ENCODE measurements at places on chromosomes 7 and 10. TPM values are rescaled to one million over a fixed set of nuclear protein-coding genes. Genes with fewer than 3 reads are reported as not detected.

DNA sequence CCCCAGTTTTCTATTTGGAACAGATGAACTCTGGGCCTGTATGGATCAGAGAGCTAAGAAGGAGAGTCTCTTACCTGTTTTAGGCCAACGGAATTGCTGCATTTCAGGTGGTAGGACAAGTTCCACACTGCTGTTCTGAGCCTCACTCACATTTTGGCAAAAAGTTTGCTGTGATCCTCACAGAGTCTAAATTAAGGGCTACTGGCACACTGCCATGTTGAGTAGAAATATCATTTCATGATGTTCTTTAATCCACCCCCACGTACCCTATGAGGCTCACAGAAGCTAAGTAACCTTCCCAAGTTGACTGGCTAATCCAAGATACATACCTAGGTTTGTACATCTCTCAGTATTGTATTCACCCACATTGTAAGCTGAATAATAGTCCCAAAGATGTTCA is 447.2 kb downstream of the INHBA start:
- no peaks in the 10 kb centered on the region for H3K4me1 ChIP-seq
- no peaks in the 10 kb centered on the region for H3K36me3 ChIP-seq
- no peak for DNase-seq
- no peak overlapping the region for H3K4me3 ChIP-seq

DNA sequence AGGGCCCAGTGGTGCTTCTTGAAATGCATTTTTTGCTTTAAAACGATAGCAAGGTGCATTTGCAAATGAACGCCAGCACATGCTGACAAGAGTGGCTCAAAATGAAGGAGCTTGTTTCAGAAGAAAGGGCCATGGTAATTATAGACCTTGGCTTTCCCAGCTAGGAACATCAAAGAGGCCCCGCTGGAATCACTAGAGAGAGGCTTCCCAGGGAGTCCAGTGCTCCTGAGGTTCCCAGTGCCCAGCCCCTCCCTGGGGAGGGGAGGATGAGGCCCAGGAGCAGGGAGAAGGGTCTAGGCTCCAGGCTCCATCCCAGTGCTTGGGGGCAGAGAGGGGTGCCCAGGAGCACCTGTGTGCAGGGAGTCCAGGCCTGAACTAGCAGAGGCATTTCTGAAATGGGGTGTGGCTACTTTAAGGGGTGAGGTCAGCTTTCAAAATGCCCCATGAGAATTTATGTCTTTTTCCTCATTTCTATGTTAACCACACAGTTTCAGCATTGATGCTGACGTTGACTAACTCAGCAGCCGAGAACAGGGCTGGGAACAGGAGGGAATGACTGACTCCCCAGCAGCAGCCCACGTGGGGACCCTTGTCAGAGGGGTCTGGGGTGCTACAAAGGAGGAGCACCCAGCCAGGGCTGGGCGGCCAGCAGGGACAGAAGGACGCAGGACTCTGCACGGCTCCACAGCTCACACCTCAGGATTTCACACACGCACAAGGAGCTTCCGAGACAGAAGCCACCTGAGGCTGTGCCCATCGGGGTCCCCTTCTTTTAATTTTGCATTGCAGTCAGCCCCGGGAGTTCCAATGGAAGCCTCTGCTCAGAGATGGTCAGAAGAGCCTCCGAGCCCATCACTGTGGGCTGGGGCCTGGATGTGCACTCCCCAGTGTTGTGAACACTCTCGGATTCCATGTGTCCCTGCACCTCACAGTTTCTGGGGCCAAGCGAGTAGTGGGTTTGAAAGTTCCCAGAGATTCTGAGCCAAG is 570.2 kb downstream of the PTPRN2 start:
- no peaks in the 10 kb centered on the region for H3K36me3 ChIP-seq
- no peaks in the 10 kb centered on the region for H3K4me1 ChIP-seq
- no peak overlapping the region for H3K4me3 ChIP-seq
- H3K27me3 ChIP-seq, result no peaks in the 10 kb centered on the region

DNA sequence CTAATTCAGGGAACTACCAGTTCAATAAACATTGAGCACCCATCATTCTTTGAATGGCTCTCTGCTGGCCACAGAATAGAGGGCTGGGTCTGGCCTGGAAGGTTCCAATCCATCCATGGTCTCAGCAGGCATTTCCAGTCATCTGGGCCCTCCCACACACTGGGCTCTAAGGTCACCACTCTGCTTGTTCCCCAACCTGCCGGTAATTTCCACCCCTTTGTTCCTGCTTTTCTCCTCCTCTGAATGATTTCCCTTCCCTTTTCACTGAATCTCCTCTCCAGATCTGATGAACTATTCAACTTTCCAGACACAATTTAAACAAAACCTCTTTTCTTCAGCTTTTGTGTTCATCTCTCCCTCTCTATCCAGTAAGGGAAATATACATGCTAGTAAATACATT is 2.6 kb downstream of the BZW2 start:
- peaks cover 5% of the 10 kb centered on the region for H3K4me1 ChIP-seq
- no peak overlapping the region for H3K4me3 ChIP-seq
- peak; percentile 35 for DNase-seq
- H3K27ac ChIP-seq, result no peak overlapping the region
- no peaks in the 10 kb centered on the region for H3K27me3 ChIP-seq

DNA sequence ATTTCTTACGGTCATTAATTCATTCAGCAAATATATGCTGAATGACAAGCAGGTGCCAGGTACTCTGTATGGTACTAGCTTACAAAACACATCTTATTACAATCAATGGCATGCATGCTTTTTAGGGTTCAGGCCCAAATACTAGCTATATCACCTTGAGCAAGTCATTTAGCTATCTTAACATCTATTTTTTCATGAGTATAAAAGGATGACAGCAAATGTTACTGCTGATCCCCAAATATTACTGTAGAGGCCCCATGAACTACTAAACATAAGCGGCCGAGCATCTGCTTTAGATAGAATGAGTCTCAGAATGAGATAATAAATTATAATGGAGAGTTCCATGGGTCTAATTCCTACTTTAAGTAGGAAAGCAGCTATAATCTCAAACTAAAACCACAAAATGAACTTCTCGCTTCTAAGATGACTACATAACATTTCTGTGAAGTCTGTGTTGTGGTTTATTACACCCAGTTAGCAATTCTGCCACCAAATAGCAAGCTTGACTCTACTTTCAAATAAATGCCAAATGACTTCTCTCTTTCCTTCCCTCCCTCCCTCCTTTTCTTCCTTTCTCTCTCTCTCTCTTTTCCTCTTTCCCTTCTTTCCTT is 113.7 kb upstream of the LRRN3 start:
- no peaks in the 10 kb centered on the region for H3K27me3 ChIP-seq
- H3K36me3 ChIP-seq, result no peaks in the 10 kb centered on the region
- no peak for DNase-seq

DNA sequence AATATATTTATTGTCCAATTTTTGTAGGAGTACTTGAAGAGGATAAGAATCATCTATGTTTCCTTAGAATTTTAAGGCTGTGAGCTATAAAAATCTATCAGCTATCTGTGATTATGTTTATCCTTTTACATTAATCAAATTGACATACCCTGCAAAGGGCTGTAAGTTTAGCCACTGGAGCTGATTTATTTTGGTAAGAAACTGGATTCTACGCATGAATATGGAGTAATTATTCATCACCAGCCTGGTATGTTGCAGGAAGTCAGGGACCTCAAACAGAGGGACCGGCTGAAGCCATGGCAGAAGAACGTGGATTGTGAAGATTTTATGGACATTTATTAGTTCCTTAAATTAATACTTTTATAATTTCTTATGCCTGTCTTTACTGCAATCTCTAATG is 696.9 kb downstream of the DNAJB9 start:
- no peak overlapping the region for H3K4me3 ChIP-seq
- no peaks in the 10 kb centered on the region for H3K4me1 ChIP-seq
- DNase-seq, result no peak
- no peaks in the 10 kb centered on the region for H3K36me3 ChIP-seq
- no peaks in the 10 kb centered on the region for H3K27me3 ChIP-seq
- H3K27ac ChIP-seq, result no peak overlapping the region

DNA sequence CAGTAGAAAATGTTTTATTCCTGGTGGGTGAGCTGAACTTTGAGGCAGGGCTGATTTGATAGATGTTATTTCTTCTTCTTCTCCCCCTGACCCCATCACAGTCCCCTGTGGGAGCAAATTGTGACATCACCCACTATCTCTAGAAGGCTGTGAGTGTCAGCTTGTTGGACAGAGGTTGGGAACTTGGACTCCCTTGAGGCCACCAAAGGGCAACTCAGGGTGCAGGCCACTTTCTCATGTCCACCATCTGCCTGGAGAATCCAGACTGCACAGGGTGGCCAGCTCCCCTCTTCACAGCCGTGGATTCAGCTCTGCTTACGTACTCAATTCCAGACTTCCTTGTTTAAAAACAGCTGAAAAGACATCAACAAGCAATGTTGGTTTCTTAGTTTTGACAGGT is 103.0 kb downstream of the LRRC18 start:
- no peak overlapping the region for H3K27ac ChIP-seq
- no peak for DNase-seq
- no peaks in the 10 kb centered on the region for H3K4me1 ChIP-seq
- no peaks in the 10 kb centered on the region for H3K36me3 ChIP-seq
- no peak overlapping the region for H3K4me3 ChIP-seq
- no peaks in the 10 kb centered on the region for H3K27me3 ChIP-seq

DNA sequence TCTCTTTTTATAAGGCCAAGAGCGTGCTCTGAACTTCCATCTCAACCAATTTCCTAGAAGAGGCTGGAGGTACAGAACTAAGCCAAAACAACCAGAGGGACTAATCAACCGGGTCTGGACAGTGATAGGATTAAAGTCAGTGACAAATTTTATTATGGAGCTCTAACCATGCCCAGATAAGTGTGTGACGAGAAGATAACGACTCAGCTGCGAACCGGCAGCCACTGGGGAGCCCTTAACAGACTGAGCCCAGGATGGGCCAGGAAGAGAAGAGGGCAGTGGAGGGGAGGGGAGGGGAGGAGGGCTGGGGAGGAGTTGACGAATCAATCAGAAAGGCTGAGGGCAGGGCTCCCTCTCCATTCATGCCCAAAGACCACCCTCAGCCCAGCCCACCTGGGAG is 119.9 kb downstream of the PLXNA4 start:
- no peaks in the 10 kb centered on the region for H3K4me1 ChIP-seq
- no peaks in the 10 kb centered on the region for H3K27me3 ChIP-seq
- no peak for DNase-seq
- no peaks in the 10 kb centered on the region for H3K36me3 ChIP-seq
- no peak overlapping the region for H3K4me3 ChIP-seq
- H3K27ac ChIP-seq, result no peak overlapping the region

DNA sequence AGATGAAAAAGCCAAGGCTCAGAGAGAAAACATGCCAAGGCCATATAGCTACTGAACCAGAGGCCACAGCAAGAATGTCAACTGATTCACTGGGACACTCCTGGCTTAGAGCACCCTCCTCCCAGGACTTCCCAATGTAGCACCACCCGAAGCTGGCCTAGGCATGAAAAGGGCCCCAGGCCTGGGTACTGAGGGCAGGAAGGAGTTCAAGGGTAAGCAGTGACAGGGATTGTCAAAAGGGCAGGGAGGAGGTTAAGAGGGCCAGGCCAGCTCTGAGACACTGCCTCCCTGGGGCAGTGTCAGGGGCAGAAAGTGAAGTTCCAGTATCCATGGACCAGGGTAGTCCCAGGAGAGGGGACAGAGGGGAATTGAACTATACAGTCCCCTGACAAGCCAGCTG is 57.8 kb downstream of the FRMPD2 start:
- DNase-seq, result no peak
- no peaks in the 10 kb centered on the region for H3K4me1 ChIP-seq
- H3K36me3 ChIP-seq, result no peaks in the 10 kb centered on the region

DNA sequence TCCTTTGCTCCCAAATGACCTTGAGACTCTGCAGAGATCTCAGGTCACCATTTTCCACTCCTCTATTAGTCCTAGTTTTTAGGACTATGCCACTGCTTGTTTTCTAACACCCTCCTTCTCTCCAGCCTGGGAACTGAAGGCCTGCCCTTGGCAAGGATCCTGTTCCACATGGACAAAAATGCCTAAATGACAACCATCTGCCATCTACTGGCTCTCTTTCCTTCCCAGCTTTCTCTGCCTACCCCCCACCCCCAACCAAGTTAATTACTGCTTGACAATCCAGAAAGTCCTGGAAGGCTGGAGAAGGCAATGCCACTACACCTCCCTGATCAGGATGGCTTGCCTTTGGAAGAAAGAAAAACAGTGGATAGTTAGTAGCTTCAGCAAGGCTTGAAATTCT is 44.8 kb upstream of the SP8 start:
- H3K27ac ChIP-seq, result no peak overlapping the region
- no peaks in the 10 kb centered on the region for H3K36me3 ChIP-seq
- no peaks in the 10 kb centered on the region for H3K4me1 ChIP-seq
- no peaks in the 10 kb centered on the region for H3K27me3 ChIP-seq
- no peak overlapping the region for H3K4me3 ChIP-seq

GRCh38 chr7:11817111-11817740 is 14.8 kb downstream of the THSD7A start:
- no peak overlapping the region for H3K27ac ChIP-seq
- no peak overlapping the region for H3K4me3 ChIP-seq
- no peaks in the 10 kb centered on the region for H3K27me3 ChIP-seq
- no peak for DNase-seq

DNA sequence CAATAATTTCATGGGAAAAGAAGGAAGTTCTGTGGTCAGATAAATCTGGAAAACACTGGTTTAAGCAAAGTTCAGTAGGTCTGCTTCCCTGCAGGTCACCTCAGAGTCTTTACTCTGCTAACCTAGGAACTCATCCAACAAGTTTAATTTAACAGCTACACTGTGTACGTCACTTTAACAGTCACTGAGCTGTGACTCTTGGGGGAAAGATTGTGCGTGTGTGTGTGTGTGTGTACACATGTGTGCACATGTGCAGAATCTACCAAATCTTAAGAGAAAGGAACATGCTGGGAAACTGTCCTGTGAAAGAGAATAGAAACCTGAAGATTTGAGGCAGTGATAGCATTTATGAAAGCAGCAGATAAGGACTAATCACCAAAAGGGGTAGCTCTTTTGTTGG is 62.6 kb downstream of the IKZF1 start:
- H3K4me3 ChIP-seq, result no peak overlapping the region
- no peaks in the 10 kb centered on the region for H3K36me3 ChIP-seq
- H3K27ac ChIP-seq, result no peak overlapping the region

- H3K36me3 ChIP-seq, result peaks cover 11% of the 10 kb centered on the region
- H3K4me1 ChIP-seq, result no peaks in the 10 kb centered on the region
- no peaks in the 10 kb centered on the region for H3K27me3 ChIP-seq
- DNase-seq, result peak; percentile 54
Observed at GRCh38 chr10:73159038-73159648, 8.7 kb downstream of the ECD start.

DNA sequence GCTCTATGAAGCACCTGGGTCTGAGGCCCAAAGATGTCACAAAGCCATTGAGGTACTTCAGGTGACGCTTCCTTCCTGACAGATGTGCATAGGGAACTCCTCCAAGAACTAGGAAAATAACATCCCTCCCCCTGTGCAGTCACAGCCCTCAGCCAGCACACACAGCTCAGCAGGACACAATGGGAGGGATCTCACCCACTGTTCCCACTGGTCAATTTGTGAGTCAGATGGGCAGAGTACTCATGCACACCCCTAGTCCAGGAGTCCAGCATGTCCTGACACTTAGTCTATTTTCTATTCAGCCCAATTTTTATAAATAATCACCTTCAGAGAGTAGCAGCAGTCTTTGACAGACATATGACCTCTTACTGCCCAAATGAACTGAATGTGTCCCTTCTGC is 60.7 kb upstream of the PFKP start:
- H3K4me1 ChIP-seq, result no peaks in the 10 kb centered on the region
- no peak for DNase-seq
- H3K27me3 ChIP-seq, result no peaks in the 10 kb centered on the region
- H3K27ac ChIP-seq, result no peak overlapping the region
- H3K36me3 ChIP-seq, result no peaks in the 10 kb centered on the region

The ADK gene
- 20.2 TPM for total RNA-seq

The CCDC3 gene
- 2.1 TPM for total RNA-seq

The FAM180A gene
- 0.45 TPM for total RNA-seq

The PLPP4 gene
- total RNA-seq, result not detected

The C10orf143 gene
- total RNA-seq, result 3.1 TPM

The NXPH1 gene
- total RNA-seq, result 0.30 TPM

The FBXL13 gene
- 0.64 TPM for total RNA-seq

Measured in colonic mucosa (tissue), 4 donors.